ENCODE measurements at places on chromosomes 5 and 9.

GRCh38 chr9:306907-307306 is 92.2 kb downstream of the DOCK8 start:
- peak; percentile 75 for DNase-seq

- DNase-seq: no peak
Observed at GRCh38 chr5:123174916-123175481, 86.0 kb downstream of the PRDM6 start.

GRCh38 chr9:116124472-116125040 is 29.0 kb upstream of the PAPPA start:
- DNase-seq: no peak

DNA sequence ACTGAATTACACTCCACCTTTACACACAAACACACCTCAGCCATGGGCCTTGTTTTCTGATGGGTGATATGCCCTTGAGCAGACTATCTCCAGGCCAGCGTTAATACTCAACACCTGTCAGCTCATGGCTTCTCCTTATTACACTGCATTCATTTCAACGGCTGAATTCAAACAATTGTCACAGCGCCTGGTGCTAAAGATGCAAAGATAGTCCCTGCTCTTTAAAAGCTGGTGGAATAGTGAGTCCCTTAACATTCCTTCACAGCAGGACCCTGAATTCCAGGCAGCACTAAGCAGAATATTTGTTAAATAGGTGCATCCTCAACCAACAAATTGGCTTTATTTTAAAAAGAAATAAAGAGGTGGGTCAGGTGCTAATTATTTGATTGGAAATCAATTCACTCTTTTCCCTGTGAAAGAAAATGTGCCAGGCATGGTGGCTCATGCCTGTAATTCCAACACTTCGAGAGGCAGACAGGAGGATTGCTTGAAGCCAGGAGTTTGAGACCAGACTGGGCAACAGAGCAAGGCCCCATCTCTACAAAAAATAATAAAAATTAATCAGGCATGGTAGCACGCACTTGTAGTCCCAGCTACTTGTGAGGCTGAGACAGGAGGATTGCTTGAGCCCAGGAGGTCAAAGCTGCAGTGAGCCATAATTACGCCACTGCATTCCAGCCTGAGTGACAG is 155.7 kb upstream of the EFNA5 start:
- DNase-seq: no peak

DNA sequence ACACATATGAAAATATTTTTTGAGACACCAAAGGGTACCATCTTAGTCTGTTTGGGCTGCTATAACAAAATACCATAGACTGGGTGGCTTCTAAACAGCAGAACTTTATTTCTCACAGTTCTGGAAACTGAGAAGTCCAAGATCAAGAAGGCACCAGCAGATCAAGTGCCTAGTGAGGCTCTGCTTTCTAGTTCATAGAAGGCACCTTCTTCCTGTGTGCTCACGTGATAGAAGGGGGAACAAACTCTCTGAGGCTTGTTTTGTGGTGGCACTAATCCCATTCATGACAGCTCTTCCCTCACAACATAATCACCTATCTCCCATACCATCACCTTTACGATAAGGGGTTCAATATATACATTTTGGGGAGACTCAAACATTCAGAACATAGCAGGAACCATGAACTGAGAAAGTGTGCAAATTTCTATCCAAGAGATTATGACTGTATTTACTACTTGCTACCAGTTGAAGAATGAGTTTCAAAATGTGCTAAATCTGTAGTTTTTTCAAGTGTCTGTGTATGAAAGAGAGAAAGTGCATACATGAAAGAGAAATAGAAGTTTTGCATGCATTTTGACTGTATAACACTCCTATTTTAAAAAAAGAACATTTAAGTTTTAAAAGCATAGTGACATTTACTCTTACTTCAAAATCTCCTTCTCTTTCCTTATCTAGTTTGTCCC is 207.3 kb downstream of the PARP8 start:
- peak; percentile 38 for DNase-seq

GRCh38 chr5:54222336-54222735 is 88.0 kb downstream of the ARL15 start:
- no peak for DNase-seq

DNA sequence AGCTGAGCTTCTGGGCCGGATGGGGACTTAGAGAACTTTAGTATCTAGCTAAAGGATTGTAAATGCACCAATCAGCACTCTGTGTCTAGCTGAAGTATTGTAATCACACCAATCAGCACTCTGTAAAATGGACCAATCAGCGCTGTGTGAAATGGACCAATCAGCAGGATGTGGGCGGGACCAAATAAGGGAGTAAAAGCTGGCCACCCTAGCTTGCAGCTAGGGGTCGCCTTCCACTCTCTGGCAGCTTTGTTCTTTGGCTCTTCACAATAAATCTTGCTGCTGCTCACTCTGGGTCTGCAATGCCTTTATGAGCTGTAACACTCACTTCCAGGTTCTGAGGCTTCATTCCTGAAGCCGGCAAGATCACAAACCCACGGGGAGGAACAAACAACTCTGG is 354.0 kb downstream of the PRR16 start:
- DNase-seq: no peak

GRCh38 chr5:33438996-33439395 is 1.8 kb upstream of the TARS1 start:
- DNase-seq: no peak

DNA sequence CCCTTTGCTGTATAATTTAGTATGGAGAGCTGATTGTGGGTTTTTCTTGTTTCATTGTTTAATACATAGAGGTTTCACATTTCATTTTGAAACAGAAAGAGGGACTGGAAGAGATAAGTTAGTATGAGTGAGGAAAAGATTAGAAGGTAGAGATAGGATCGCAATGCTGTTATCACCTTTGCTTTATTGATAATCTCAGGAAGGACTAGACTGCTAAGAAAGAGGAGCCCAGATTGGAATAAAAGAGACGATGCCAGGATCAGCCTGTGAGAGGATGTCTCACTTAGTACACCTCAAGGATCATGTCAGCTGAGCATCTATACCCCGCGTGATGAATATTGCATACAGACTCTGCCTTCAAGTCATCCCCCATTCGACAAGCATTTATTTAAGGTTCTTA is 178.0 kb upstream of the DMAC1 start:
- no peak for DNase-seq

DNA sequence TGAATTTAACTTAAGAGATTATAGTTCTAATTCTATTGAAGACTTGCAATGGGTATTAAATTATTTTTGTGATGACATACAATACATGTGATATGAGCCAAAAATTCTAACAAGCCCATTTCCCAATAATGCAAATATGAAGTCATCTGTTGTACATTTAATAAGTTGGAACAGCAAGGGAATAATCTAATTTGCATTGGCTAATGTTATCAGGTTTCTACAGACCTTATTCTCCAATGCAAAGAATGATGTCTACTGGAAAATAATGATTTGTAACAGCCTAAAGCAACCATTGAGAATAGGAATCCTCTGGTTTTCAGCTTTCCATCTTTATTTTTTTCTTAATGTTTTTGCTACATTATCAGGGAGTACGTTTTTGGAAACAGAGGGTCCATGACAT is 89.1 kb upstream of the MINAR2 start:
- no peak for DNase-seq

DNA sequence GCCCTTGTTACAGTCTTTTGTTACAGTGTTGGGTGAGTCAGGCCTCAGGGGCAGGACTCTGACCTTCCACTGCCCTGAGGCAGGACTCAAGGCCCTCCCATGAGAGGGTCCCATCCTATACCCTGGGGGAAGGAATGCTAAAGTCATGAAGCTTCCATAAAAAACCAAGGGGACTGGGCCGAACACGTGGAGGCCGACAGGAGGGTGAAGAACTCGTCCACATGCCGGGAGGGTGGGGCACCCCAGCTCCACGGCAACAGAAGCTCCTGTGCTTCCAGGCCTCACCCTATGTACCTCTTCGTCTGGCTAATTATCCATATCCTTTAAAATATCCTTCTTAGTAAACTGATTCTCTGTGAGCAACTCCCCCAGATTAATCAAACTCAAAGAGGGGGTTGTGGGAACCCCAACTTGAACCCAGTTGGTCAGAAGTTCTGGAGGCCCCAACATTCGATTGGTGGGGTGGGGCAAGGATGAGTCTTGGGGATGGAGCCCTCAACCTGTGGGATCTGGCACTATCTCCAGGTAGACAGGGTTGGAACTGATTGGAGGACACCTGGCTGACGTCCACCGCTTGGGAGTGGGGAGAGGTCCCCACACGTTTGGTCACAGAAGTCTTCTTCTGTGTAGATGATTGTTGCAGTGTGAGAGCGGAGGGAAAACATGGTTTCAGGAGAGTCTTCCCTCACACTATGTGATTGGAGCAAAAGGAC is 19.1 kb downstream of the MGAT1 start:
- no peak for DNase-seq

DNA sequence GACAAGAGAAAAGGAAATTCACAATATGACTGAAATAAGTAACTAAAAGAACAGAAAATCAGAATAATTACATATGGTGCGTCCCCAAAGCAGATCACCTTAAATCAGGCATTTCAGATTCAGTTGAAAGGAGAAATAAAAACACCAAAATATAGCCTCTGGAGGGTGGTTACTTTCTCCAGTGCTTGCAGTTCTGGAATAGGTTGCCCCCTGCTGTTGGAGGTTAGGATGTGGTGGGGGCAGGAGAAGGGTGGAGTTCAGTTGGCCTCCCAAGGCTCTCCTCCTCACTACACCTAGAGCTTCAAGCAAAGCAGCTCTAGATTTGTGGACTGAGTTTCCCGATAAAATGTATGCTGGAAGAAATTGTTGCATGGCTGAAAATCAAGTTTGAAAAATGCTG is 338.2 kb upstream of the TLE4 start:
- DNase-seq: peak; percentile 19

DNA sequence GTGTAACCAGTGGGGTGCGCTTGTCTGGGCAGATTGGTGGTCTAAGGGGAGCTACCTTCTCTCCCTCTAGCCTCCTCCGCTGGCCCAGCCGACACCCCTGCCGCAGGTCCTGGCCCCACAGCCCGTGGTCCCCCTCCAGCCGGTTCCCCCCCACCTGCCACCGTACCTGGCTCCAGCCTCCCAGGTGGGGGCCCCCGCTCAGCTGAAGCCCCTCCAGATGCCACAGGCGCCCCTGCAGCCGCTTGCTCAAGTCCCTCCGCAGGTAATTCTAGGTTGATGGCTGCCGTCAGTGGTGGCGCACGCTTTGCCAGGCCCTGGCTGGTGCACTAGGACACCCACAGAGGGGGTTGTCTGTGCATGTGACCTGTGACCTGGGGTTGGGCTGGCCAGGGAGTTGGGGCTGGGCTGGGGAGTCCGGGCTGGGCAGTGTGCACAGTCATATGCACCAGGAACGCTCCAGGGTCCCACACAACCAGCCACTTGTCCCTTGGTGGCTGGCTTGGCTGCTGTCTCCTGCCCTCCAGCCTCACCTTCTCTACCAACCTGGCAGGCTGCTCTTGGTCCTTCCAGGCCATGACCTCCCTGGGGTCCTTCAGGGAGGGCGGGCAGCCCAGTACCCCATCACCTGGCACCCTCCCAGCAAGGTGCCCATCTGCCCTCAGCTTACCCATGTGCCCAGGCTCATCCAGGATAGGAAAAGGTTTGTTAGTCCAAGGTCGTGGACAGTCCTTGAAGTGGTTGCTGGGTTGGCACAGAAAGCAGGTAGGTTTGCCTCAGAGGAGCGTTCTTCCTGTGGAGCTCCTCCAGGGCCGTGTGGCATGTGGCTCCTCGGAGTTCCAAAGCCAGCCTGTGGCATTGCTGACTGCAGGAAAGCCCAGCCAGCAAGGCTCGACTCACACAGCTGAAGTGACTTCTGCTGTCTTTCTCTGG is 73.2 kb downstream of the WNK2 start:
- no peak for DNase-seq

DNA sequence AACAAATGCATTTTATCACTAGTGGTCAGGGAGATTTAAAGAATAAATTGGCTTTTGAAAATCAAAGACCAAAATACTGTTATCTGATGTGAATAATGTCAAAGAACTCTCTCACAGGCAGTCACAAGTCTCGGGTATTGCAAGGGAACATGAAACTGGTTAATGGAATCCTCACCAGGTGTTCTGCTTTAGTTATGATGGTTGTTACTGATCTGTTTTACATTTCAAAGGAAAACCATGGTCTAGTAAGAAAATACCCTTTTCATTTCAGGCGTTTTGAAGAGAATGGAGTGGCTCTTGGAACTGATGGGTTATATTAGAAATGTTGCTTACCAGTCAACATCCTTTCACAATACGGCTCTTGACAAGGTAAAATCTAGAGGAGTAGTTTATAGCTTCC is 43.4 kb downstream of the HACD4 start:
- no peak for DNase-seq

DNA sequence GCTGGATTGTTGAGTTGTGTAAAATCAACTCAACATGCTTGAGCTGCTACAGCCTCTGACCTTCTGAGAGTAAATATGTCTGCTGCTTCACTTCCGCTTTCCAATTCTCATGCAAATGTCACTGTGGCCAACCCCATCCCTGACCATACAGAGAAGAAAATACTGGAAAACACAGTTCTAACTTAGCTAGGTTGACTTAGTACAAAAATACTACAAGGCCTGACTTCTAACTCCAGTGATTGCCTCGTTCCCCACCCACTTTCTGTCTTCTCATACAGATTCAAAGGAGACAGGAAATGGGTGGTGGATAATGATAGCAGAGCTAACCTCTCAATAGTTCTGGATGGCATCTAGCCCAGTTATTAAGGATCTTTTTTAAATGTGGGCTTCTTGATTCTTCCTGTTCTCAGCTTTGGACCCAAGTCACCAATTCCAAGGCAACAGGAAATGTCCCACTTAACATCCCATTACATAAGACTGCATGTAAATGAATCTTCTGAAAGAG is 226.6 kb upstream of the SLC24A2 start:
- DNase-seq: no peak

- peak; percentile 1 for DNase-seq
Observed at GRCh38 chr5:114419067-114419388, 57.2 kb downstream of the KCNN2 start.

GRCh38 chr9:95023217-95024003 is 294.1 kb downstream of the FANCC start:
- no peak for DNase-seq

GRCh38 chr5:35988529-35988928 is 2.7 kb downstream of the UGT3A1 start:
- DNase-seq: peak; percentile 72

- no peak for DNase-seq
Observed at GRCh38 chr5:178576591-178577351, 13.4 kb downstream of the COL23A1 start.

DNA sequence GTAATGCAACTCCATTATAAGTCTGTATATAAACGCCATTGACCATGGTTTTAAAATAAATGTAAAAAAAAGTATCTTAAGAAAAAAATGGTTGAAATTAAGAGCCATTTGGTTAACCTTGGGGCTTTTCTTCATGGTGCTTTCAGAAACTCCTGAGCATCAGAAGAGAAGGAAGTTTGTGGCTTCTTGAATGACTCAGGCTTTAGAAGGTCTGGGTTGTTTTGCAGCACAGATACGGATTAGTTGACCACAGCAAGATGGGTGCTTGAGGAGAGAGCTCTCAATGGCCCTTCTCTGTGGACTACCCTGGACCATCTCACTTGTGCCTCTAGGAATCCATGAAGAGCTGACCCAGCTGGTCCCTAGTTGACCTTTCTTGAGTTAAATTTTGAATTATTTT is 189.5 kb downstream of the TMEM38B start:
- DNase-seq: peak; percentile 58

GRCh38 chr9:115401756-115402327 is 283.9 kb upstream of the TNC start:
- DNase-seq: no peak
